ENCODE measurements at places on chromosomes 13 and 19.
A peak's percentile ranks its signal among the peaks of the same experiment; 100 is the strongest.

DNA sequence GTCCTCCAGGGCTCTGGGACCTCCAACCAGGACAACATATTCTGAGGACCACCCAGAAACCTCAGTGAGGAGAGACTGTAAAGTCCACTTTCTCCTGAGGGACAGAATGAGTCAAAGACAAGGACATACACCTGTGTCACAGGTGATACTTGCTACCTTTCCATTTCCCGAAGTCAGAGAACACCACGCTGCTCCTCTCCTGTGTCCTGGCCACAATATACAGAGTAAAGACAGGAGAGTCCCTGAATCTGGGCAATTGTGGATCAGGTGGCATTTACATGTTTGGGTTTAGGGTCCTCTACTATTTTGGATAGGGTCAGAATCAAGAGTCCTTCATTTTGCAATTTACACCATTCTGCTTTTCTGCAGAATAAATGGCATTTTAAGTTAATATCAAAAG lies 4.9 kb downstream of the MED26 start:
- no peak for DNase-seq
- peaks cover 41% of the 10 kb centered on the region for H3K4me1 ChIP-seq
- no peak overlapping the region for H3K27ac ChIP-seq
- no peak overlapping the region for H3K4me3 ChIP-seq

DNA sequence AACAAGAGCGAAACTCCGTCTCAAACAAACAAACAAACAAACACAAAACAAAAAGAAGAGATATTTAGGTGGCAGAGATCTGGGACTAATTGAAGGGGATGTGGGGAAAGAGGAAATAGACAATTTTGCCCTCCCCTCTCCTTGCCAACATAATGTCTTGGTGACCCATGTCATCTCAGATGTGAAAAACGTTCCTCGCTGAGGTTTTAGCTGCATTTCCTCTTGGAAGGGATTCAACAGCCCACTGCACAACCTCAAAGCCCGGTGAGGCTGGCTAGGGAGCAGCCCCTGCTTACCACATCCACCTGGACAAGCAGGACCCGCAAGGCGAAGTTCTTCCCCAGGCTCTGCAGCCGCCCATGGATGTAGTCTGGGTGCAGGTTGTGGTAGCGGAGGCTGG lies 4.9 kb downstream of the ERCC1 start:
- no peak overlapping the region for H3K4me3 ChIP-seq
- peaks cover 18% of the 10 kb centered on the region for H3K36me3 ChIP-seq
- peaks cover 15% of the 10 kb centered on the region for H3K4me1 ChIP-seq
- no peaks in the 10 kb centered on the region for H3K27me3 ChIP-seq
- H3K27ac ChIP-seq = no peak overlapping the region

DNA sequence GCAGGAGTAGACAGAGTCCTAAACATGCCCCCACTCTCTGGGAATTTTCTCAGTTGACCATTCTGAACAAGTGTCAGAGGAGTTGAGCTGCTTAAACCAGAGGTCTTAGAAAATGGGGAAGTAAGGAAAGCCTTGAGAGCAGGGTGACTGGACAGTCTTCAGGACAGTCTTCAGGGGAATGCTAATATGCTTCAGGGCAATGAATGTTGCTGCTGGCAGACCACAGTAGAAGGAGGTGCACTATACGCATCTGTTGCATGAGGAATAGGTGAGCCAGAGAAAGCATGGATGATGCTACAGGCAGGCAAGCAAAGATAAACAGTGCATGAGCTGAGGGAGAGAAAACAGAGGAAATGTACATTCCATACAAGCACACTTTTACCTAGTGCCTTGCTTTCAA lies 196.6 kb upstream of the GPR12 start:
- no peaks in the 10 kb centered on the region for H3K27me3 ChIP-seq
- DNase-seq = no peak
- H3K4me3 ChIP-seq = no peak overlapping the region

DNA sequence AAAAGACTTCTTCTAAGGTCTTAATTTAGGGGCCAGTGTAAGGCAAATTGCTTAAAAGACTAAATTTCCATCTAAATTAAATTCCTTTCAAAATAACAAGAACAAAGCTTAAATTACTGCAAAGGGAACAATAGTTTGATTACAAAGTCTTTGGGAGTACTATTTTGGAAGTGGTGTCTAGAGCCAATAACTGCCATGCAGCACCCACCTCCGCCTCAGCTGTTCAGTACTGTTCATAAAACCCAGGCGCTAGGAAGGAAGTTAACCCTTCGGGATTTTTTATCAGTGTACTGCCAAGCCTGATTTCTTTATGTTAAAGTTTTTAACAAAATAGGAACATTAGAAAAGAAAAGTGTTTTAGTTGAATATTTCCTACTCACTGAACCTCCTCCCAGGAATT lies 210.1 kb downstream of the LIG4 start:
- no peak overlapping the region for H3K27ac ChIP-seq
- H3K27me3 ChIP-seq = no peaks in the 10 kb centered on the region
- H3K4me3 ChIP-seq = no peak overlapping the region
- DNase-seq = no peak

DNA sequence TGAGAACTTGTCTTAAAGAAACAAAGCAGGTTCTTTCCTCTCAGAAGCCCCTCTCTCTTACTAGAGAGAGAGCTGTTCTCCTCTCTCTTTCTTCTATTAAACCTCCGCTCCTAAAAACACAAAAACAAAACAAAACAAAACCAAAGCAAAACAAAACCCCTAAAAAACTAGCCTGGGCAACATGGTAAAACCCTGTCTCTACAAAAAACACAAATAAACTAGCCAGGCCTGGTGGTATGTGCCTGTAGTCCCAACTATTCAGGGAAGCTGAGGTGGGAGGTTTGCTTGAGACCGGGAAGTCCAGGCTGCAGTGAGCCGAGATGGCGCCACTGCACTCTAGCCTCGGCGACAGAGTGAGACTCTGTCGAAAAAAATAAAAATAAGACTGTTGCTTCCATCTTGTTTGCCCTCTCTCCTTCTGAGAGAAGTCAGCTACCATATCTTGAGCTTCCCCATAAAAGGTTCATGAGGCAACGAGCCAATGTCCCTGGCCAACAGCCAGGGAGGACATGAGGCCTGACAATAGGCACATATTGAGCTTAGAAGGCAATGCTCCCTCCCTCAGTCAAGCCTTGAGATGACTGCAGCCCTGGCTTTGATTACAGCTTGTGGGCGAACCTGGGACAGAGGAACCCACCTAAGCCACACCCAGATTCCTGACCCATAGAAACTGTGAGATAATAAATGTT lies 17.5 kb upstream of the FLT3 start:
- no peaks in the 10 kb centered on the region for H3K36me3 ChIP-seq
- no peak for DNase-seq
- no peaks in the 10 kb centered on the region for H3K4me1 ChIP-seq
- H3K27ac ChIP-seq = no peak overlapping the region
- no peak overlapping the region for H3K4me3 ChIP-seq
- no peaks in the 10 kb centered on the region for H3K27me3 ChIP-seq

- no peak overlapping the region for H3K4me3 ChIP-seq
- no peak overlapping the region for H3K27ac ChIP-seq
- no peaks in the 10 kb centered on the region for H3K27me3 ChIP-seq
- no peaks in the 10 kb centered on the region for H3K36me3 ChIP-seq
- DNase-seq = no peak
Observed at GRCh38 chr13:91329733-91330132, 17.8 kb upstream of the MIR17HG start.

DNA sequence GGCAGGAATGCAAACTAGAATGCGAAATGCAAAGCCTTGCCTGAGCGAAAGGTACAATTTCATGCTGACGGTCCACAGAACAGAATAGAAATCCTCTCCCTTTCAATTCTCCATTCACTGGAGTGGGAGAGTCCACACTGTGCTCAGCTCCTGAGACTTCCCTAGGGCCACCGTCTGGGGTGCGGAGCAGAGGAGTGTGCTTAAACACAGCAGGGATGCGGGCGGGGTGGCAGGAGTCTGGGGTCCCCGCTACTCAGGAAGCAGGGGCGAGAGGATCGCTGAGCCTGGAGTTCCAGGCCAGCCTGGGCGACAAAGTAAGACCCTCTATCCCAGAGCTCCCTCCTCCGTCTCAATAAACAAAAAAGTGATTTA lies 552 bp upstream of the ZNF816 start:
- peaks cover 2% of the 10 kb centered on the region for H3K36me3 ChIP-seq
- H3K4me1 ChIP-seq = peaks cover 17% of the 10 kb centered on the region
- peak overlapping the region; percentile 85 for H3K4me3 ChIP-seq
- H3K27ac ChIP-seq = peak overlapping the region; percentile 48

DNA sequence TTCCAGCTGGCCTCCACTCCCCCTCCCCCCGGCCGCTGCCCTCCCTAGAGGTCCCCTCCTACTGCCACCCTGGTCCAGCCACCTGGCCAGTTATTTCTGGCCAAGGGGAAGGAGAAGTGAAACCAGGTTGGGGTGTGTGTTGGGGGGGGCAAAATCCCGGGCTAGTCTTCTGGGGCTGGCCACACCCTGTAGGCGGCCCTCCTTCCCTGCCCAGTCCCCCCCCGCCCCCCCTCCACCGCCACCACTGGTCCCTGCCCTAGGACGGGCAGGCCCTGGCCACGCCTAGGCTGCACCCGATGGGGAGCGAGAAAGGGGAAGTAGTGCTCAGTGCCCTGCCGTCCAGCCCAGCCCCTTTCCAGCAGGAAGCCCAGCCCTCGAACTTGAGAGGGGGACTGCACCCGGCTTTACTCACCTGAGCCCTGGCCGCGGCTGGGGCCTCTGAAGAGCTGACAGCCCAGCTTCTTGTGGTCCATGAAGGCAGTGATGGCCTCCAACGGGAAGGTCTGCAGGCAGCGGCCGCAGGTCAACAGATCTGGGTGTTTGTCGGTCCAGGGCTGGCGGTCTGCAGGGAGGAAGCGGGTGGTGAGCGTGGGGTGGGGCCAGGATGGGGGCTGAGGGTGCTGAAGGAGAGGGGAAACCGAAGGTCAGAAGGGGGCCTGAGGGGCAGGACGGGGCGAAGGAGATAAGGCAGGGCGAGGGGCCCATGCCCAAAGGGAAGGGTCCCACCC lies 813 bp downstream of the ZNF296 start:
- no peaks in the 10 kb centered on the region for H3K27me3 ChIP-seq
- peak; percentile 40 for DNase-seq
- H3K4me1 ChIP-seq = peaks cover 35% of the 10 kb centered on the region
- peak overlapping the region; percentile 57 for H3K4me3 ChIP-seq
- no peaks in the 10 kb centered on the region for H3K36me3 ChIP-seq

GRCh38 chr19:16330368-16330801 lies 5.8 kb downstream of the KLF2 start:
- peaks cover 34% of the 10 kb centered on the region for H3K36me3 ChIP-seq
- peak overlapping the region; percentile 100 for H3K27ac ChIP-seq
- peak overlapping the region; percentile 29 for H3K4me3 ChIP-seq
- peaks cover 39% of the 10 kb centered on the region for H3K4me1 ChIP-seq

DNA sequence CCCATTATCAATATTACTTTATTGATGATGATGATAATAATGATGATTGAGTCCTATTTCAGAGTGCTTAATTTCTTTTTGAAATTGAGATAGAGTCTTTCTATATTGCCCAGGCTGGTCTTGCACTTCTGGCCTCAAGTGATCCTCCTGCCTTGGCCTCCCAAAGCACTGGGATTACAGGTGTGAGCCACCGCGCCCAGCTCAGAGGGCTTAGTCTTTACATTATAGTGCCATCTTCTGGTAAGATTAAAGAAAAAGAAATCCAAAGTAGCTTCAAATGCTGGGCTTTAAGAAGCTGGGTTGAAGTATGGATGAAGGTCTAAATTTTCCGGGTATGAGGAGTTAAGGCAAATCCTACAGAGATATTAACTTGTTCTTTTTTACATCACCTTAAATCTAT lies 3.4 kb upstream of the ZNF333 start:
- no peak overlapping the region for H3K4me3 ChIP-seq
- peak; percentile 20 for DNase-seq
- peaks cover 12% of the 10 kb centered on the region for H3K4me1 ChIP-seq
- no peaks in the 10 kb centered on the region for H3K36me3 ChIP-seq
- no peak overlapping the region for H3K27ac ChIP-seq

- no peak overlapping the region for H3K4me3 ChIP-seq
- DNase-seq = no peak
- no peak overlapping the region for H3K27ac ChIP-seq
- no peaks in the 10 kb centered on the region for H3K27me3 ChIP-seq
Observed at GRCh38 chr13:21033856-21034602, 27.4 kb downstream of the LATS2 start.

DNA sequence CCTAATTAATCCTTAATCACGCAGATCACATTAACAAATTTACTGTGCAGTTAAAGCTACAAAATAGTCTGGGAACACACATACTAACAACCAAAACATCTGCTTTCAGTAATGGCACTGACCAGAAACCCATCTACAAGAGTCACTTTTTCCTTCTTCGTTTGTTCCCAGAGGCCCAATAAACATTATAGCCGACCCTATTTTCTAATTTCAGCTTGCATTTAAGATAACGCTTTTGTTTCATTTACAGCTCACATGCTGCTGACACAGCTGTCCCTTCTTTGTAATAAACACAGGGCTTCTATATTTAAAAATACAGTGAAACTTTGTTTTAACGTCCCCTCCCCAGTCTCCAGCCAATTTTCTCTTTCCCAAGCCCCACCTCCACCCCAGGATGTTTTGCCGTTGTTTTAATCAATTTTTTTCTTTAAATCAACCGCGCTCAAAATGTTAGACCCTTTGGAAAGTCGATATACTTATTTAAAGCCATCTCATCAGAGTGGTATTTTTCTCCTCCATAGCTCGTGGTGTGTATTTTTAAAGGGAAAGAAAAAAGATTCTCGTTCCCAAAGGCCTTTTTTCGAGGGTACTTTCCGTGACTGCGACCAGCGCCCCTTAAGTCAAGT lies 1.7 kb upstream of the WBP4 start:
- no peaks in the 10 kb centered on the region for H3K36me3 ChIP-seq
- H3K4me3 ChIP-seq = peak overlapping the region; percentile 98
- H3K27ac ChIP-seq = peak overlapping the region; percentile 58
- H3K27me3 ChIP-seq = no peaks in the 10 kb centered on the region

- H3K4me1 ChIP-seq = peaks cover 23% of the 10 kb centered on the region
- H3K36me3 ChIP-seq = no peaks in the 10 kb centered on the region
- no peak overlapping the region for H3K27ac ChIP-seq
- H3K27me3 ChIP-seq = no peaks in the 10 kb centered on the region
- peak overlapping the region; percentile 14 for H3K4me3 ChIP-seq
Observed at GRCh38 chr19:54521022-54521859, 18.6 kb downstream of the LAIR2 start.

DNA sequence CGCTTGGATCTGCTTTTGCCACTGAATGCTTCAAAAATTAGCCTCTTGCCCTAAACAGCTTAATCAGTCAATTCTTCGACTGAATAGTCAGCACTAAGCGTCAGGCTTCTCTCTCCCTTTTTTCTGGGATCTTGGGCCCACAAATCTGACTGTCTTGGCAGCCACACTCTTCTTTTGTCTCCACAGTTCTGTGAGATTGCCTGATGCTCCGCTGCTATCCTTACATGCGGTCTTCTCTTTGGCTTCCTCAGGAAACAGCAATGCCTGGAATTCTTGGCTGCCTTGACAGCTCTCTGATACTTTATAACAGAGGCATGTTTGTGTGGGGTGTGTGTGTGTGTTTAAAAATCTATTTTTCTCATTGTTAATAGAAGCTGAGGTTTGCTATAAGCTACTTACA lies 32.6 kb downstream of the ERCC5 start:
- H3K4me3 ChIP-seq = no peak overlapping the region
- H3K4me1 ChIP-seq = no peaks in the 10 kb centered on the region
- no peaks in the 10 kb centered on the region for H3K27me3 ChIP-seq
- no peak overlapping the region for H3K27ac ChIP-seq
- no peak for DNase-seq
